ENCODE measurements at places on chromosomes 6 and 20. TPM values are rescaled to one million over a fixed set of nuclear protein-coding genes. Genes with fewer than 3 reads are reported as not detected.

GRCh38 chr6:49913636-49914375, 47.5 kb upstream of the CRISP1 start:
- no peak overlapping the region for H3K4me3 ChIP-seq
- H3K27me3 ChIP-seq: no peaks in the 10 kb centered on the region
- H3K27ac ChIP-seq: no peak overlapping the region
- DNase-seq: no peak
- no peaks in the 10 kb centered on the region for H3K4me1 ChIP-seq

GRCh38 chr6:131122007-131122406, 13.3 kb upstream of the AKAP7 start:
- no peaks in the 10 kb centered on the region for H3K36me3 ChIP-seq
- no peak overlapping the region for H3K4me3 ChIP-seq
- no peak overlapping the region for H3K27ac ChIP-seq
- H3K27me3 ChIP-seq: peaks cover 1% of the 10 kb centered on the region
- DNase-seq: no peak

DNA sequence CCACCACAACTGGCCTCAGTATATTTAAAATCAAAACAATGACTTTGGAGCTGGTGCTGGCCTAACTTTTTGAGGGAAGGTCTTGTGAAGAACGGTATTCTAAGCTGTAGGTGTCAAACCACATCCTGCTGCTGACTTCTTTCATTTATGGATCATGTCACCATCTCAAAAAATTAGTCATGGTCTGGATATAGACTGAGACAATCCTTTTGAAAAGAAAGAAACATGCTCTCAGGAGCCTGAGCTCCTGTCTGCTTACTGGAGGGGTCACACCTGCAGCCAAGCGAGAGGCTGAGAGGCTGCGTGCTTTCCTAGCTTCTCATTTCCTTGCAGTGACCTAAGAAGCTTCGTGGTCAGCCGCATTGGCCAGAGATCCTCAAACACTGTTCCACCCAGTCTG, 55.2 kb downstream of the TIAM2 start:
- H3K27ac ChIP-seq: no peak overlapping the region
- DNase-seq: no peak
- H3K36me3 ChIP-seq: no peaks in the 10 kb centered on the region
- peaks cover 9% of the 10 kb centered on the region for H3K4me1 ChIP-seq
- no peaks in the 10 kb centered on the region for H3K27me3 ChIP-seq

DNA sequence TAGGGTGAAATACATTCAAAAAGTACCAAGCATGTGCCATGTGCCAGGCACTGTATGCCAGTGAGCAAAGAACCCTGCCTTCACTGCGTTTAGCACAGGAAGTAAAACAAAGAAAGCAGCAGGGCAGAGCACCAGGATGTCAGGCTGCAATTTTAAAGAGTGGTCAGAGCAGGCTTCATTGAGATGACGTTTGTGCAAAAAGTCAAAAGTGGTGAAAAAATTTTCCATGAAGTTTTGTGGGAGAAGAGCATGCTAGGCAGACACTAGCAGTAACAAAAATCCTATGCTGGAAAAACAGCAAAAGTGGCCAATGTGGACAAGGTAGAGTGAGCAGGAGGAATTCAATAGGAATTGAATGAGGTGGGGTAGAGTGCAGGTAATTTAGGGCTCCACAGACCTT, 31.3 kb downstream of the AKIRIN2 start:
- DNase-seq: no peak
- H3K4me3 ChIP-seq: no peak overlapping the region
- peak overlapping the region; percentile 4 for H3K27ac ChIP-seq
- H3K27me3 ChIP-seq: no peaks in the 10 kb centered on the region
- H3K36me3 ChIP-seq: peaks cover 4% of the 10 kb centered on the region

GRCh38 chr6:2426561-2427340, 181.3 kb upstream of the GMDS start:
- H3K4me1 ChIP-seq: peaks cover 3% of the 10 kb centered on the region
- no peaks in the 10 kb centered on the region for H3K36me3 ChIP-seq
- no peak overlapping the region for H3K27ac ChIP-seq
- no peak for DNase-seq
- H3K27me3 ChIP-seq: no peaks in the 10 kb centered on the region

DNA sequence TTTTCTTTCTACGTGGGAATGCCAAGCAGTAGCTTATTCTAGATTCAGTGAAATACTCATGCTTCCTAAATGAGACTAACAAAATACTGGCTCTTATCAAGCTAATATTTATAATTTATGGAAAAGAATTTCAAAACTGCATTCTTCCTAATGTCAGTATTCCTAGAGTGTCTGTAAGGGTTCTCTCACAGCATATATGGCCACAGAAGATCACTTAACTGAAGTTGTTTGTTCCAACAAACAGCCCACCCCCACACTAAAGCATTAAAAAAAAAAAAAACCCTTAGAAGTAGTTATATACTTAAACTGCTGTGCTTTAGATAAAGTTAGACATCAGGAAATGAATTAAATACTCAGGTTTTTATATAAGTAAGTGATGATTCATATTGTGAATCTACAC, 247.7 kb upstream of the HSF2 start:
- H3K36me3 ChIP-seq: no peaks in the 10 kb centered on the region
- no peak overlapping the region for H3K27ac ChIP-seq
- H3K4me1 ChIP-seq: peaks cover 18% of the 10 kb centered on the region
- H3K27me3 ChIP-seq: no peaks in the 10 kb centered on the region
- no peak overlapping the region for H3K4me3 ChIP-seq
- no peak for DNase-seq

The PRPH2 gene
- total RNA-seq: 0.15 TPM

The MMP24 gene
- 9.1 TPM for total RNA-seq

GRCh38 chr6:3147914-3148757, 9.2 kb downstream of the TUBB2A start:
- H3K36me3 ChIP-seq: peaks cover 38% of the 10 kb centered on the region
- no peak overlapping the region for H3K27ac ChIP-seq
- no peak for DNase-seq

The MUCL3 gene
- not detected for total RNA-seq

- no peak overlapping the region for H3K27ac ChIP-seq
- no peak for DNase-seq
- peaks cover 7% of the 10 kb centered on the region for H3K4me1 ChIP-seq
- no peaks in the 10 kb centered on the region for H3K36me3 ChIP-seq
- H3K27me3 ChIP-seq: peaks cover 12% of the 10 kb centered on the region
Measured at GRCh38 chr20:18056174-18057100, 1.3 kb downstream of the OVOL2 start.

The RIPPLY2 gene
- not detected for total RNA-seq

DNA sequence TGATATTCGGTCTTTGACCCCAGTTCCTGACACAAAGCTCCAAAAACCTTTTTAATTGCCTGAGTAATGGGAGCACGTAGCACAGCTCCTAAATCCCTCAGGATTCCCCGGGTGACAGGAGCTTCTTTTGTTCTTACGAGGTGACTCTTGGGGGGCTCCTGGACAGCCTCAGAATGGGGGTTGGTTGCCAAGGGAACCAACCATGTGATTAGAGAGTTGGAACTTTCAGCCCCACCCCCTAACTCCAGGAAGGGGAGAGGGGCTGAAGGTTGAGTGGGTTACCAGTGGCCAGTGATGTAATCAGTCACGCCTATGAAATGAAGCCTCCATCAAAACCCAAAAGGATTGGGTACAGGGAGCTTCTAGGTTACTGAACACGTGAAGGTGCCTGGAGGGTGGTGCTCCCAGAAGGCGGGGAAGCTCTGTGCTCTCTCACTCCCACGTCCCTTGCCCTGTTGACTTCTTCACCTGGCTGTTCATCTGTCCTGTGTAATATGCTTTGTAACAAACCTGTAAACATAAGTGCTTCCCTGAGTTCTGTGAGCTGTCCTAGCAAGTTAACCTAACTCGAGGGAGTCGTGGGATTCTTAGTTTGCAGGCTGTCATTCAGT, 89.5 kb downstream of the CHMP4B start:
- no peaks in the 10 kb centered on the region for H3K36me3 ChIP-seq
- no peak overlapping the region for H3K27ac ChIP-seq
- no peak overlapping the region for H3K4me3 ChIP-seq
- no peak for DNase-seq

The PPP2R5D gene
- 58.0 TPM for total RNA-seq

DNA sequence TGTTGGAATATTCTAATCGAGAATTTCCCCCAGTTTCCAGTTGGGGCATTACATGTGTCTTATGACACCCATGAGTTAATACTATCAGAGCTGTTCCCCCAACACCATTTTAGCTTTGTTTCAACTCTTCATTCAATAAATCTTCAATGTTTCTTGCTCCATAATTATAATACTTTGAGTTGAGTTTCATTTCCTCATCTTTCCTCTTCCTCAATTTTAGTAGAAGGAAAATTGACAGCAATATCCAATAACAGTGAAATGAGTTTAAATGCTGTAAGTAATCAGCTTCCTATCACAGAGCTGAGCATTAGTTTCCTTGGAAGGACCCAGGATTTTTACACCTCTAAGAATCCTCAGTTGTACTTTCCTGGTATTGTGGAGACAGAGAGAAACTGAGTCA, 1.0 kb upstream of the STMND1 start:
- H3K36me3 ChIP-seq: no peaks in the 10 kb centered on the region
- no peak overlapping the region for H3K4me3 ChIP-seq
- DNase-seq: no peak
- peaks cover 7% of the 10 kb centered on the region for H3K27me3 ChIP-seq
- no peak overlapping the region for H3K27ac ChIP-seq

DNA sequence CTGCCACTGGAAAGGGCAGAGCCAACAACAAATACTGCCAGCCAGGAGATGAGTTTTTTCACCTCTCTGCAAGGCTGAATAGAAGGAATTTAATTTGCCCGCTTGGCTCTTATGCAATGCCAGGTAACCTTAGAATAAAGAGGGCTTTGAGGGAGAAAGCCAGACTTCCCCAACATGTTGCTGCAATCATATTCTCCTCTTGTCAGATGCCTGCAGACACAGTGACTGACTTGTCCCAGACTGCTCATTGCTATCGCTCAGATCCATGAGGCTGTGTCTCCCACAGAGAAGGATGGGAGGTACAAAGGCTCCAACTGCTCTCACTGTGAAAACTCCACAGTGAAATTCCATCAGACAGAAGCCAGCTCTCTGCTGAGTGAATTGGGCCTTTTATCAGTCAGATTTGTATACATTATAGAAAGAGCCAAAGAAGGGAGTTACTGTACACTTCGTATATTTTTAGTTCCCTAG, 517.0 kb upstream of the ID4 start:
- no peak overlapping the region for H3K4me3 ChIP-seq
- no peaks in the 10 kb centered on the region for H3K36me3 ChIP-seq
- H3K27me3 ChIP-seq: no peaks in the 10 kb centered on the region
- H3K4me1 ChIP-seq: no peaks in the 10 kb centered on the region
- no peak for DNase-seq
- no peak overlapping the region for H3K27ac ChIP-seq

DNA sequence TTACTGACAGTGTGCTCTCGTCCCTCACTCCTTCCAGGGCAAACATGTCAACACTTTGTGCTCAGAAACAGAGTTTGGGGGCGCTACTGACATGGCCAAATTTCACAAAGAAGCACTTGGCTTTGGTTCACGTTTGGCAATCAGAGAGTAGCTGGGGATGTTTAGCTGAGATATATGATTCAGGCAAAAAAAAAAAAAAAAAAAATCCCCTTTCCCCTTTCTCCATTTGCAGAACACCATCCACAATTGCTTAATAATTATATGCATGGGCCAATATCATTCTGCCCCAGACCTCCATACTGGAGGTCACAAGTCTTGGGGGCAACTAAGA, 128.4 kb upstream of the ADGRF1 start:
- no peaks in the 10 kb centered on the region for H3K36me3 ChIP-seq
- H3K4me3 ChIP-seq: no peak overlapping the region
- DNase-seq: no peak
- H3K27ac ChIP-seq: no peak overlapping the region

DNA sequence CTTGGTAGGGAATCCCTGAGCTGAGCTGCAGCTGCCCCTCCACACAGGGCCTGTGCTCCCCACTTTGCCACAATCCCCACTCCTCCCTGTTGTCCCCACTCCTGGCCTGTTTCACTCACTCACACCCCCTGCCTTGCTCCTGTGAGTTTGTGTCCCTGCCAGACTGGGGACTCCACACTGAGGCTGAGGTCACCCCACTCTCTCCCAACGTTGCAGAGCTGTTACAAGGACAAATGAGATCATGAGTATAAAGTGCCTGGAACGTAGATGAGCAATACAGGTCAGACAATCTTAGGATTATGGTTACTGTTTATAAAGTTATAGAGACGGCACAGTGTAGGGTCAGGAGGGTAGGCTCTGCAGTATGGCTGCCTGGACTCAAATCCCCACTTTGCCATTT, 426.0 kb upstream of the SULF2 start:
- no peak overlapping the region for H3K27ac ChIP-seq
- H3K4me3 ChIP-seq: no peak overlapping the region
- no peaks in the 10 kb centered on the region for H3K4me1 ChIP-seq
- peaks cover 6% of the 10 kb centered on the region for H3K27me3 ChIP-seq

- no peaks in the 10 kb centered on the region for H3K36me3 ChIP-seq
- H3K27me3 ChIP-seq: peaks cover 4% of the 10 kb centered on the region
- H3K4me1 ChIP-seq: peaks cover 5% of the 10 kb centered on the region
- DNase-seq: no peak
Measured at GRCh38 chr20:24704899-24705298, 235.5 kb downstream of the SYNDIG1 start.

The ATP6V1G2 gene
- total RNA-seq: 1.8 TPM

The AFG1L gene
- total RNA-seq: 5.7 TPM

DNA sequence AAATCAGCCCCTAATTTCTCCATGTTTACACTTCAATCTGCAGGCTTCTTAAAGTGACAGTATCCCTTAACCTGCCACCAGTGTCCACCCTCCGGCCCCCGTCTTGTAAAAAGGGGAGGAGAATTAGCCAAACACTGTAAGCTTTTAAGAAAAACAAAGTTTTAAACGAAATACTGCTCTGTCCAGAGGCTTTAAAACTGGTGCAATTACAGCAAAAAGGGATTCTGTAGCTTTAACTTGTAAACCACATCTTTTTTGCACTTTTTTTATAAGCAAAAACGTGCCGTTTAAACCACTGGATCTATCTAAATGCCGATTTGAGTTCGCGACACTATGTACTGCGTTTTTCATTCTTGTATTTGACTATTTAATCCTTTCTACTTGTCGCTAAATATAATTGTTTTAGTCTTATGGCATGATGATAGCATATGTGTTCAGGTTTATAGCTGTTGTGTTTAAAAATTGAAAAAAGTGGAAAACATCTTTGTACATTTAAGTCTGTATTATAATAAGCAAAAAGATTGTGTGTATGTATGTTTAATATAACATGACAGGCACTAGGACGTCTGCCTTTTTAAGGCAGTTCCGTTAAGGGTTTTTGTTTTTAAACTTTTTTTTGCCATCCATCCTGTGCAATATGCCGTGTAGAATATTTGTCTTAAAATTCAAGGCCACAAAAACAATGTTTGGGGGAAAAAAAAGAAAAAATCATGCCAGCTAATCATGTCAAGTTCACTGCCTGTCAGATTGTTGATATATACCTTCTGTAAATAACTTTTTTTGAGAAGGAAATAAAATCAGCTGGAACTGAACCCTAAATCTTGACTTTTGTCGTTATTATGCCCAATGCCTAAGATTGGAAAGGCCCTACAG, 4.5 kb downstream of the SOX4 start:
- peaks cover 31% of the 10 kb centered on the region for H3K36me3 ChIP-seq
- no peak overlapping the region for H3K27ac ChIP-seq
- no peak for DNase-seq
- peaks cover 24% of the 10 kb centered on the region for H3K4me1 ChIP-seq
- peaks cover 14% of the 10 kb centered on the region for H3K27me3 ChIP-seq

GRCh38 chr20:40565001-40565681, 123.9 kb downstream of the MAFB start:
- H3K27ac ChIP-seq: no peak overlapping the region
- H3K4me3 ChIP-seq: no peak overlapping the region
- DNase-seq: no peak
- H3K4me1 ChIP-seq: peaks cover 4% of the 10 kb centered on the region
- no peaks in the 10 kb centered on the region for H3K36me3 ChIP-seq
- no peaks in the 10 kb centered on the region for H3K27me3 ChIP-seq

Measured in endothelial cell (in vitro differentiated cells).